ENCODE measurements at places on chromosomes 4 and X. TPM values are rescaled to one million over a fixed set of nuclear protein-coding genes. Genes with fewer than 3 reads are reported as not detected.

GRCh38 chr4:81919810-81920209 is 448.1 kb upstream of the RASGEF1B start:
- no peak overlapping the region for H3K27ac ChIP-seq
- H3K27me3 ChIP-seq = no peaks in the 10 kb centered on the region
- no peaks in the 10 kb centered on the region for H3K36me3 ChIP-seq
- no peak overlapping the region for H3K4me3 ChIP-seq

- H3K27ac ChIP-seq = no peak overlapping the region
- H3K27me3 ChIP-seq = no peaks in the 10 kb centered on the region
- no peak overlapping the region for H3K4me3 ChIP-seq
- H3K36me3 ChIP-seq = no peaks in the 10 kb centered on the region
- H3K4me1 ChIP-seq = no peaks in the 10 kb centered on the region
Observed at GRCh38 chr4:114547340-114548134, 51.1 kb upstream of the UGT8 start.

DNA sequence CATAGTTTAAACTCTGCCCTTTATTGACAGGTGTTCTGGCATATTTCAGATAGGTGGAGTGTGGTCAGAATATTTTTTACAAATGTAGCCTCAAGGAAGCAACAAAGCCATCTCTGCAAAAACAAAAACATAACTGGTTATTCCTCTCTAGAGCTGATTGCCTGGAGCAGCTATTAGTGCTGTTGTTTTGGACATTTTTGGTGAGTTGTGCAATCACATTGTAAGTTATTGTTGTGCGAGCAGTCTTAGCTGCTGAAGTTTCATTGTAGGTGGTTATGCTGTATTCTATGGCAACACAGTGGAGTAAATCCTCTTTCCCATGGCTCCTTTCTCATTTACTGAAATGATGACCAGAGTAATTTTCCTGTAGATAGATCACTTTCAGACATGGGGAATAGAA is 1413.0 kb downstream of the PCDH7 start:
- no peaks in the 10 kb centered on the region for H3K4me1 ChIP-seq
- H3K27ac ChIP-seq = no peak overlapping the region
- no peak overlapping the region for H3K4me3 ChIP-seq
- DNase-seq = no peak

GRCh38 chrX:132671229-132671641 is 182.4 kb upstream of the MBNL3 start:
- DNase-seq = no peak
- H3K27me3 ChIP-seq = peaks cover 19% of the 10 kb centered on the region
- no peak overlapping the region for H3K4me3 ChIP-seq
- no peaks in the 10 kb centered on the region for H3K4me1 ChIP-seq
- H3K36me3 ChIP-seq = no peaks in the 10 kb centered on the region

DNA sequence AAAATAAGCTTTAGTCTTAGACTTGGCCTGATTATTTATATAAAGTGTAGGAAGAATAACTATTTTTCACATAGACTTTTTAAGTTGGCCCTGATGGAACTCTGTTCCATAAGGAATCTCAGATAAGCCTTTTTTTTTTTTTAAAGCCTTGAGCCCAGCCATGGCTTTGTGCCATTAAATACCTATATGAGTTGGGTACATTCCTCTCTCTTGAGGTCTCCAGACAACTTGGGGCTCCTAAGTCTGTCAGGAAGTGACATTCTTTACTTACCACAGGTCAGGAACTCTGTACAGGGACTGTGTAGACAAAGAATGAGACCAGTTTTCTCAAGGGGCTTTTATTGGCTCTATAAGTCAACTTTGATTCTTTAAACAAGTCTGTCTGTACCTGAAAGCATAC is 27.1 kb upstream of the IGFBP7 start:
- no peak overlapping the region for H3K4me3 ChIP-seq
- DNase-seq = no peak
- H3K36me3 ChIP-seq = no peaks in the 10 kb centered on the region
- no peaks in the 10 kb centered on the region for H3K27me3 ChIP-seq
- no peak overlapping the region for H3K27ac ChIP-seq

DNA sequence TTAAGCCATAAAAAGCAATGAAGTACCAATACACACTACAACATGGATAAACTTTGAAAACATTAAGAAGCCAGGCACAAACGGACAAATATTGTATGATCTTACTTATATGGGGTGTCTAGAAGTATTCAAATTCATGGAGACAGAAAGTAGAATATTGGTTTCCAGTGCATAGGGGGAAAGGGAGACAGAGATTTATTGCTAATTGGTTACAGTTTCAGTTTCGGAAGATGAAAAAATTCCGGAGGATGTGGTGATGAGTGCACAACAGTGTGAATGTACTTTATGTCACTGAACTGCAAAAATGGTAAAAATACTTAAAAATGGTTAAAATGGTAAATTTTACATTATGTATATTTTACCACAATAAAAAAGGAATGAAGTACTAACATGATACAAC is 5.1 kb upstream of the PRDX4 start:
- H3K4me1 ChIP-seq = no peaks in the 10 kb centered on the region
- H3K27ac ChIP-seq = no peak overlapping the region
- no peak for DNase-seq
- peaks cover 1% of the 10 kb centered on the region for H3K27me3 ChIP-seq

The GC gene
- polyA plus RNA-seq = 8.2 TPM

The TAB3 gene
- 5.9 TPM for polyA plus RNA-seq
